ENCODE measurements at places on chromosomes 4 and X.

GRCh38 chr4:25981749-25982148 is 67.7 kb downstream of the SMIM20 start:
- no peak for ATAC-seq

GRCh38 chrX:9790866-9791265 is 4.6 kb downstream of the SHROOM2 start:
- ATAC-seq: peak; percentile 50

DNA sequence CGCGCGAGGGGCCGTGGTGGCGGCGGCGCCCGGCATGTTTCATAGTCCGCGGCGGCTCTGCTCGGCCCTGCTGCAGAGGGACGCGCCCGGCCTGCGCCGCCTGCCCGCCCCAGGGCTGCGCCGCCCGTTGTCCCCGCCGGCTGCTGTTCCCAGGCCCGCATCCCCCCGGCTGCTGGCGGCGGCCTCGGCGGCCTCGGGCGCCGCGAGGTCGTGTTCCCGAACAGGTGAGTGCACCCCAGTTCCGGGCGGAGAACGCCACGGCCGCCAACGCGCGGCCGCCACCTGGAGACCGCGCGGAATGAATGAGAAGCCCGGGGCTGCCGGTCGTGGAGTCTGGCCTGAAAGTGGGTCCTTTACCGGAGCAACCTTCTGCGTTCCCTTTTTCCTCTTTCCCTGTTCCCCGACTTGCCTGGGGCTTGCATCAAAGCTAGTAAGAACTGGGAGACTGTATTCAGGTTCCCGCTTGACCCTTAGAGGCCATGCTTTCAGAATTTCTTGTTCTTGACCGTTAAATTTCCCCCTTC is 429 bp downstream of the NOCT start:
- ATAC-seq: peak; percentile 30

DNA sequence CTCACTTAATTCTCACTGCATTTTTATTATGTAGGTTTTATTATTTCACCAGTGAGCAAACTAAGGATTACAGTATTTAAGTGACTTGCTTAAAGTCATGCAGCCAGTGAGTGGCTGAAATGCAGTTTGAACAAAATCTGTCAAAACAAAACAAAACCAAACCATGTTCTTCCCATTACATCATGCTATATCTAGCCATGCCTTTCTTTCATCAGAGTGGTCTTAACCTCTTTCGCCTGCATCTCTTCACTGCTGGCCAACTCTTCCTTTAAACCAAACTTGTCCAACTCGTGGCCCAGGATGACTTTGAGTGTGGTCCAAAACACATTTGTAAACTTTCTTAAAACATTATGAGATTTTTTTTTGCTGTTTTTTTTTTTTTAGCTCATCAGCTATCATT is 223.2 kb downstream of the PCDH7 start:
- ATAC-seq: no peak

GRCh38 chr4:53702334-53703266 is 111.3 kb upstream of the LNX1 start:
- ATAC-seq: peak; percentile 77

GRCh38 chr4:54099287-54099747 is 646 bp upstream of the GSX2 start:
- peak; percentile 12 for ATAC-seq

GRCh38 chrX:3136161-3136961 is 95.1 kb downstream of the ARSF start:
- ATAC-seq: peak; percentile 84

DNA sequence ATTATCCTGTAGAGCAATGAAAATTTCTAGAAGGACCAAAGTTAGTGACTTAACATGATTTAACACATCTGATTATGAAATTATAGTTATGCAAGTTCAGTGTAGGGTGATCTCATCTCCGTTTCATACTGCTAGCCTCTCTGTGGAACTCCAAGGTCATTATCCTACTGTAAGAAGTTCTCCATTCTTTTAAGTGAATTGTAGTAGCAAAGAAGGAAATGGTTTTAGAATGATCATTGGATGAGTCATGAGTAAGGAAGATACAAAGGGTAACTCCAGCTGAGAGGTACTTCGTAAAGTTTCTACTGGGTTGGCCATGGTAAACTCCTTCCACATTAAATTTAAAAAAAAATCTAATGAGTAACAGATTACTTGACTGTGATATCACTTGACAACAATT is 215.0 kb upstream of the GIMD1 start:
- no peak for ATAC-seq

- ATAC-seq: no peak
These were observed 32.9 kb downstream of the MED28 start for GRCh38 chr4:17647176-17647806.

GRCh38 chr4:5734853-5735252 is 23.9 kb downstream of the EVC start:
- peak; percentile 26 for ATAC-seq

DNA sequence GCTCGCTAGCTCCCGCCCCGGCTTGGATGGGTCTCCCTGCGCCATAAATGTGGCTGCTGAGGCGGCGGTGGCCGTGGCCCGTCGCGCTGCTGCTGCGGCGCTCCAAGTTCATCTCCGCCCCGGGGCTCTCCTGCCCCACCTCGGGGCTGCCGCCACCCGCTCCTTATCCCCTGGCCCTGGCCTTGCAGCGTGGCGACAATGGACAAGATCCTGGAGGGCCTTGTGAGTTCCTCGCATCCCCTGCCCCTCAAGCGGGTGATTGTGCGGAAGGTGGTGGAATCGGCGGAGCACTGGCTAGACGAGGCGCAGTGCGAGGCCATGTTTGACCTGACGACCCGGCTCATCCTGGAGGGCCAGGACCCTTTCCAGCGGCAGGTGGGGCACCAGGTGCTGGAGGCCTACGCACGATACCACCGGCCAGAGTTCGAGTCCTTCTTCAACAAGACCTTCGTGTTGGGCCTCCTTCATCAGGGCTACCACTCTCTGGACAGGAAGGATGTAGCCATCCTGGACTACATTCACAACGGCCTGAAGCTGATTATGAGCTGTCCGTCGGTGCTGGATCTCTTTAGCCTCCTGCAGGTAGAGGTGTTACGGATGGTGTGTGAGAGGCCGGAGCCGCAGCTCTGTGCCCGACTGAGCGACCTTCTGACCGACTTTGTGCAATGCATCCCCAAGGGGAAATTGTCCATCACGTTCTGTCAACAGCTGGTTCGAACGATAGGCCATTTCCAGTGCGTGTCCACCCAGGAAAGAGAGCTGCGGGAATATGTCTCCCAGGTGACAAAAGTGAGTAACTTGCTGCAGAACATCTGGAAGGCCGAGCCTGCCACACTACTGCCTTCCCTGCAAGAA is 763 bp downstream of the USP38 start:
- no peak for ATAC-seq

DNA sequence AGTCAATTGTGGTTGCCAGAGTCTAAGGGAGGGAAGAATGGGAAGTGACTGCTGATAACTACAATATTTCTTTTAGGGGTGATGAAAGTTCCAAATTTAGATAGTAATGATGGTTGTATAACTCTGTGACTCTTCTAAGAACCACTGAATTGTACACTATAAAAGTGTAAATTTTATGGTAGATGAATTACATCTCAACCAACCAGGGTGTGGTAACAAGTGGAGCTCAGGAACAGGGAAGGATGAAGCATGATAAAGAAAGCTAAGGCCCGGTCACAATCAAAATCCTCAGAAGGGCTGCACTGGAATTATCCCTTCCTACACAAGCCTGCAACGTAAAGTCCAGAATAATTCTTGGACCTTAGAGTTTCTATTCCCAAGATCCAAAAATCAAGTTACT is 143.2 kb downstream of the PPARGC1A start:
- ATAC-seq: no peak

DNA sequence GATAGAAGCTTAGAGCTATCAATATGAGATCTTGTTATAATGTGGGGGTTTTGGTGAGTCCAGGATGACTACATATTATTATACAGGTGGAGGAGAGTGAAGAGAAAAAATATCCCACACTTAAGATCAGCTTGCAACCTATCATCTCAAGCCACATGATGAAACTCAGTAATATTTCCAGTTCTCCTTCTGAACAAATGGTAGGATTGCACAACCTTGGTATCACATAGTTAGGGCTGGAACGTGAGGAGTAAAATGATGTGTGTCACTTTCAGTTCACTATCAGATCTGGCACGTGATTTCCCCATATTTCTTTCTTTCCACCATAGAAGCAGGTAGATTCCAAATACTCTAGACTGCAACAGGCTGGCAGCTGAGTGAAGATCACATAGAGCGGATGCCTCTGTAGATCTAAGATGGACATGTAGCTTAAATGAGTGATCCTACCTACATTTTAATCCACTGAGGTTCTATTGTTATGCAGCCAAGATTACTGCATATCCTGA is 150.6 kb upstream of the ANKRD50 start:
- ATAC-seq: peak; percentile 41

DNA sequence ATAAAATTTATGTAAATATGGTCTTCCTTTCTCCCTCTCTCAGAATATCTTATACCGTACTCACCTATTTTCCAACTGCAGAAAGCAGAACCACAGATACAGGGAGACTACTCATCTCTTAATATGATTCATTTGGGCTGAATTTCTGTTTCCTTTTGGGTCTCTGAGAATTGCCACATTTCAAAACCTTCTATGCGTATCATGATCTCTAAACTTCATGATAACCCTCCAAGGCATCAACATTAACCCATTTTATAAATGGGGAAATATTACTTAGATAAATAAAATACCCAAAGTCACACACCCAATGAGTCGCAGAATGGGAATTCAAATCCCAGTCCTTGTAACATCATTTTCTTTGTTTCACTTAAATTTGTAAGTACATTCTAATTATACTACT is 16.6 kb upstream of the PRDM8 start:
- ATAC-seq: no peak

- no peak for ATAC-seq
These were observed 101.7 kb downstream of the GATB start for GRCh38 chr4:151658959-151659600.

Data from esophagus mucosa (tissue), 1 donor.